Suppressor macrophage (primary cell): ENCODE measurements at places on chromosomes 7 and 10.

DNA sequence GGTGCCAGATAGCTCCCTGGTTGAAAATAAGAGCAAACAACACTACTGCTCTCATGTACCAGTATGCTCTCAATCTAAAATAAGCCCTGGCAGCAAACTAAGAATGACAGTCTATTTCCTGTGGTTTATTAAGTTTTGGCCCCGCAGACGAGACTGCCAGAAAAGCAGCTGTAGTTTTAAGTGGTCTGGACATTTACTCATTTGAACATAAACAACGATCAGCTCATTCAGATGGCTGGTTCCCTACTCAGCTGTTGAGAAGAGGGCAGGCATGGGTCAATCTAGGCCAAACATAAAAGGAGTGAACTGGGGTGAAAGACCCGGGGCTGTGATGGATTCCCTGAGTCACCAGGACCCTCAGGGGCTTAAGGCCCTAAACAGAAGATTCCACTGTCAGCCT lies 4.5 kb downstream of the TRIL start:
- no peak for DNase-seq

- DNase-seq, result no peak
These were observed 20.0 kb downstream of the THNSL1 start for GRCh38 chr10:25036381-25036780.

DNA sequence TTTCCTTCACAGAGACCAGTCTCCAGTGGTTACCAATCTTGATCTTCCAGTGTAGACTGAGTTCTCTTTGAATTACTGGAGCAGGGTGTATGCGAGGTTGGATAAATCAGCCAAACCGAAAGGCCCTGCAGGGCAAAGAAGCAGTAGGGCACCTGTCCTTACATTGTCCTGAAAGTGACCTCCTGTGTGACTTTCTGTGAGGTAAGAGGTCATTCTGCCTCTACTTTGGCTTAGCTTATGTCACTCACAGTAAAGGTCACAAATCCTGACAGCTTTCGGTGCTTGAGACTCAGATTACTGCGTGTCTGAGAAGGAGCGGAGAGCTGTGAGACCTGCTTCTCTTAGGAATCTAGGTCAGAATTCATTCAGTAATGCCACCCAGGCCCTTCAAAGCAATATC lies 252.7 kb upstream of the ETV1 start:
- no peak for DNase-seq

DNA sequence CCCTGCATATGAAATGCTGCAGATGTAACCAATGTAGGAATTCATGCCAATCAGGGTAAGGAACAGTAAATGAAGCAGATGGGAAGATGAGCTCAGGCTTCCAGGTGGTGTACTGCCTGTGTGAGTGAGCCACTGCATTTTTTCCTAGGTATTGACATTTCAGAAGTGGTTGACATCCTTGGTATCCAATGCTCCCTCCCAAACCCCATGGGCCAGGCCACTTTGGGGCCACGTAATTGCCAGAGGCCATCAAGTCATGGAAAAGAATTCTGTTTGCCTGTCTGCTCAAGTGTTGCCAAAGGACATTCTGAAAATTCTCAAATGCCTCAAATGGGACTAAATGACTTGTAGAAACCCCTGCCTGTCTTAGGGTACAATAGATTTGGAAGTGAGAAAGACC lies 384.6 kb downstream of the GATA3 start:
- no peak for DNase-seq

GRCh38 chr7:116588225-116588624 lies 63.4 kb downstream of the CAV1 start:
- peak; percentile 28 for DNase-seq

DNA sequence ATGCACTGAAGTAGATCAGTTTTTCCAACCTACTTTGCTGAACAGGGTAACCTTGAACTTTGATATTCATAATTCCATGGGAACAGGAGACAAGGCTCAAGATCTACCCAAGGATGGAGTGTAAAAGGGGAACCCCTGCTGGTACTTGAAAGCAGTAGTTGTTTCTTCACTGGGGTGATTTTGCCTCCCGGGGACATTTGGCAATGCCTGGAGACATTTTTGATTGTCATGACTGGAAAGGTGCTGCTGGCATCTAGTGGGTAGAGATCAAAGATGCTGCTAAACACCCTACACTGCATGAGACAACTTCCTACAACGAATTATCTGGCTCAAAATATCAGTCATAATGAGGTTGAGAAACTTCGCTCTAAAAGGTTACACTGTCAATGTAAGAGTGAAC lies 214.8 kb upstream of the CTBP2 start:
- no peak for DNase-seq

DNA sequence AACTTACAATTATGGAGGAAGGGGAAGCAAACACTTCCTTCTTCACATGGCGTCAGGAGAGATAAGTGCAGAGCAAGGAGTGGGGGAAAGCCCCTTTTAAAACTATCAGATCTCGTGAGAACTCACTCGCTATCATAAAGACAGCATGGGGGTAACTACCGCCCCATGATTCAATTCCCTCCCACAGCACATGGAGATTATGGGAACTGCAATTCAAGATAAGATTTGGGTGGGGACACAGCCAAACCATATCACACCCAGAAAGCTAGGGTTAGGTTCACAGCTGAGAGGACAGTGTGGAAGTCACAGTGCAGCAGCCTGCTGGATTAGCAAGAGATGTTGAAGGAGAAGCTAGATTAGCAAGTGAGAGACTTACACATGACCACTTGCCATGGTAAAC lies 81.6 kb downstream of the CRTAC1 start:
- no peak for DNase-seq

DNA sequence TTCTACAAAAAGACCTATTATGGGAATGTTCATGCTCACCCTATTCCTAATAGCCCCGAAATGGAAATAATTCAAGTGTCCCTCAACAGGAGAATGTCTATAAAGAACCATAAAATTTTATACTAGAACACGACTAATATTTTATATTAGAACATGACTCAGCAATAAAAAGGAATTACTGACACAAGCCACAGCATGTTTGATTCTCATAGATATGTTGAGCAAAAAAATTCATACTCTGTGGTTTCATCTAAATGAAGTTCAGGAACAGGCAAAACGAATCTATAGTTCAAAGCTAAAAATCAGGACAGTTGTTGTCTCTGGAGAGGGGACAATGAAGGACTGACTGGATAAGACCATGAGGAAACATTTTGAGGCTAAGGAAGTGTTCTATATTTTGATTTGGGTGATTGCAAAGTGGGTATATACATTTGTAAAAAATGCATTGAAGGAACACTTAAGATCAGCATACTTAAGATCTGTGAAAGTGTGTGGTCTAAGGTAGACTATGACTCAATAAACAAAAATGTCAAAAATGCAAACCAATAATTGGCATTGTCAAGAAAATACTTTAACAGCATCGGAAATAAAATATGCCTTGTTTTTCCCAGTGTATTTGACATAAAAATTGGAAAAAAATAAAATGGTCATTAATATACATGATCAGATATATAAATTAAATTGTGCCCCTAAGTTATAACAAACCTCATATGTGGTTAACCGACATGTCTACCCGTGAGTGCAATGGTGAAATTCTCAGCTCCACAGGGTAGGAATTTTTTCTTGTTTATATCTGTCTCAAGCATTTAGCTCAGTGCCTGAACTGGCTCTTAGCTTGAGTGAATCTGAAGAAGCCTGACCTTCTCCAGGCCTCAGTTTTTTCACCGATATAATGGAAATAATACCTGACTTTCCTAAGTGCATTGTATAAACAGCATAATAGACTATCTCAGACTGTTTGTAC lies 124.9 kb upstream of the CTTNBP2 start:
- DNase-seq, result no peak
